ENCODE measurements at places on chromosomes 7 and 10.
A peak's percentile ranks its signal among the peaks of the same experiment; 100 is the strongest.

DNA sequence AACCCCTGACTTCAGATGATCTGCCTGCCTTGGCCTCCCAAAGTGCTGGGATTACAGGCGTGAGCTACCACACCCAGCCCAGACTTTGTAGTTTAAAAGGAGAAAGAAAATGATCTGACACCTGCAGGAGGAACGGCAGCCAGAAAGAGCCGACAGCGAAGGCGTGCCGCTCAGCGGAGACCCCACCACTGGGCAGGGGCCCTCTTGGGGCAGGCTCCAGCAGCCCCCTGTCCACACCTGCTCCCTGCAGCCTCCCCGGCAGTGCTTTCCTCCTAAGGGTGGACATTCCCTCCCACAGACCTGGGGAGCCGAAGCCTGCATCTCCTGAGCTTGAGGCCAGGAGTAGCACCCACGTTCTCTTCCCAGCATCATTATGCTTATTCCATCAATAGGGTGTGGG, 19.2 kb upstream of the CNPY1 start:
- no peak for DNase-seq

GRCh38 chr10:75375838-75376237, 25.7 kb downstream of the ZNF503 start:
- DNase-seq, result no peak

DNA sequence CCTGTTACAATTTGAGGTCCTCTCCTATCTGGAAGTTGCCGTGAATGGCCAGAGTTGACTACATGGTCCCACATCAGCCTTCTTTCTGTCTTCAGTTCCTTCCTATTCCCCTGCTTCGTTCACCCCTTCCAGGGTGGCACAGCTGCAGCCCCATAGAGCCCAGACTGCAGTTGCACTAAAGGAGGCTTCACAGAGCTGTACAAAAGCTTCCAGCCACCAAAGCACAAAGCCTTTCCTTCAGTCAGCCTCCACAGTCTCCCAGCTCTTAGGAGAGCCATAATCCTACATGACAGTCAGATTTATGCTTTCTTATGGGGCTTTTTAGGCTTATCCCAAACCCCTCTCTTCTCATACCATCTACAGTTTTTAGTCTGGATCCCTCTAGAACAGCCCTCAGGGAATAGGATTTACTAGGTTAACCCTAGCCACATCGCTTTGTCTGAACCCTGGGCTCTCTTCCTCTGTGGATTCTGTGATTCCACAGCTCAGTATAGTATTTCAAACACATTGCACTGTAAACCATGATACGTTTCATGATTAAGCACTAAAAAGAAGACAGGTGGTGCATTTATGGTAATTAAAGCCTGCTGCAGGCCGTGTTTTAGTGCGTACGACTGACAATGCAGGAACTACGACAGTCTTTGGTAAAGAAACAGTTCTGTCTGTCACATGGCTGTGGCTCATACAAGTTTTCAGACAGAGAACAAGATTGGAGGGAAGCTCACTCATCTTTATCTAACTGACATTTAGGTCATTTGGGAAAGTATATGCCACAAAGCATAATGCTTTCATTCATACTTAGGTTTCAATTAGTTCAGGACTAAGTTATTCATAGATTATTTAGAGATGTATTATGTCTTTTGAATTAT, 208.3 kb upstream of the KMT2E start:
- no peak for DNase-seq

- no peak for DNase-seq
Observed at GRCh38 chr7:120949998-120950538, 509 bp upstream of the ING3 start.

DNA sequence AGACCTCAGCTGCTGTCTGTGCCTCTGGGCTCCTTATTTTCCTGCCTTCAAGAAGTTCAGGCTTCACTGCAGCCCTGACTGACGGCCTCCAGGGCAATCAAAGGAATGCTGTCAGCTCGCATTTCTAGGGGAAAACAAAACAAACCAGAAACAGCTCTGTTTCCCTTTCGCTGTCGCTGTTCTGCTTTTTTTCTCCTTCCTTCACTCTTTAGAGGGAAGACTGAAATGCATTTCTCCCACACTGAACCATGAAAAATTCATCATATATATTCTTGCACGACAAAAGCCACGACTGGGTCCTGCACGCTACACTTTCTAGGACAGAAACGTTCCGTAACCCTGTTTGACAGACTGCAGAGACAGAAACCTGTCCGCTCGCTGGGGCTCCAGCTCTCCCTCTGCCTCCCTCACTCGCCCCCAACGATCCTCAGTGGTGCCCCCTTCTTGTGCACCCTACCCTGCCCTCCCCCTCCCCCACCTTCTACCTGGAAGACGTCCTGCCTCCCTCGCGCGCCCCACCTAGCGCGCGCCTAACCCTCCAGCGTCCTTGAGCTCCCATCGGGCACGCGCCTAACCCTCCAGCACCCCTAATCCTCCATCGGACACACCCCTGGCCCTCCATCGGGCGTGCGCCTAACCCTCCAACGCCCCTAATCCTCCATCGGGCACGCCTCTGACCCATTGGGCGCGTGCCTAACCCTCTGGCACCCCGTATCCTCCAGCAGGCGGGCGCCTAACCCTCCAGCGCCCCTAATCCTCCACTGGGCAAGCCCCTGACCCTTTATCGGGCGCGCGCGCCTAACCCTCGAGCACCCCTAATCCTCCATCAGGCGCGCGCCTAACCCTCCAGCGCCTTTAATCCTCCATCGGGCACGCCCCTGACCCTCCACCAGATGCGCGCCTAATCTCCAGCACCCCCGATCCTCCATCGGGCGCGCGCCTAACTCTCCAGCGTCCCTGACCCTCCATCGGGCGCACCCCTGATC, 37.1 kb downstream of the SVOPL start:
- DNase-seq, result no peak

DNA sequence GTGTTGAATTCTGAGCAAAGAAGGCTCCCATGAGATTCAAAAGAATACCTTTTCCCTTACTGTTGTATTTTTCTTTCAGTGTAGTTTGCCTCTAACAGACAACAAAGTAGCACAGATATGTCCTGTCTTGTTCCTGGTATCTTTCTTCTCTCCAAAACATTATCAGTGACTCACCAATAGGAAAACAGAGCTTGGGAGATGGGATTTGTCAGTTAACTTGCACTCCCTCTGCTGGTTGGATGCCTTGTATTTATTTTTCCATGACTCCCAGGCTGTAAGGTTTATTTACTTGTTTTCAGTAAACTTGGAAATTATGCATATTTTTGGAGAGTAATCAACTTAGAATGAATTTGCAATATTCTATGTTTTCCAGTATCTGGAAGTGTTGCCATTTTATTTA, 129.7 kb downstream of the SAMD9 start:
- no peak for DNase-seq

DNA sequence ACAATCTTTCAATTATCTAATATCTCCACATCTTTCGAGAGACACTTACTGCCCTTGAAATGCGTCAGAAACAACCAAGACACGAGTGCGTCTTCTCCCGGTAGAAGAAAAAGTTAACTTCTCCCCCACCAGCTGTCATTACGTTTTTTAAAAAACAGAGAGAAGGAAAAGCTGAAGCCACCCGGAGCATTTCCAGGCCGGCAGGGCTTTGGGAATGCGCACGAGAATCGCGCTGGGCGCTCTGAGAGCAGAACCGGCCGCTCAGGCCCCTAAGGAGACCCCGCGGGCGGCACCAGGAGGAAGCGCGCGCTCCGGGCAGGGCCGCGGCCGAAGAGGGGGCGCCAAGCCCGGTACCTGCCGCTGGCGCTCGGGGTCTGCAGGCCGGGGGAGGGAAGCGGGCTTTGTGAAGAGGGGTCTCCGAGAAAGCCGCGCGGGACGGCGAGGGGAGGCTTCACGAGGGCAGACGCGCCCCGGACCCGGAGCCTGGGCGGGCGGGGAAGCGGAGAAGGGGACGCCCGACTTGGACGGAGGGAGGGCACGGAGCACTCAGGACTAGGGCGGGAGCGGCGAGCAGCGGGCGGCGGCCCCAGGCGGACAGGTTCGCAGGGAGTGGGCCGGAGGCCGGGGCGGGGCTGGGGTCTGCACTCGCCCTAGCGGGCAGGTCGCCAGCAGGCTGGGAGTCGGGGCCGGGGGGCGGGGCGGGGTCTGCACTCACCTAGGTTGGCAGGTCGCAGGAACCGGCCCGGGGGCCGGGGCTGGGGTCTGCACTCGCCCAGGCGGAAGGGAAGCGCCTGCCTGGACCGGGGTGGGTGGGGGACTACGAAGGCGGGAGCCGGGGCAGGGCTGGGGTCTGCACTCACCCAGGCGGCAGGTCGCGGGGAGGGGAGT, 932 bp downstream of the ESYT2 start:
- no peak for DNase-seq

- DNase-seq, result no peak
Observed at GRCh38 chr7:1323178-1324027, 90.7 kb downstream of the UNCX start.

- DNase-seq, result no peak
Observed at GRCh38 chr10:29245476-29245875, 43.4 kb upstream of the LYZL1 start.

DNA sequence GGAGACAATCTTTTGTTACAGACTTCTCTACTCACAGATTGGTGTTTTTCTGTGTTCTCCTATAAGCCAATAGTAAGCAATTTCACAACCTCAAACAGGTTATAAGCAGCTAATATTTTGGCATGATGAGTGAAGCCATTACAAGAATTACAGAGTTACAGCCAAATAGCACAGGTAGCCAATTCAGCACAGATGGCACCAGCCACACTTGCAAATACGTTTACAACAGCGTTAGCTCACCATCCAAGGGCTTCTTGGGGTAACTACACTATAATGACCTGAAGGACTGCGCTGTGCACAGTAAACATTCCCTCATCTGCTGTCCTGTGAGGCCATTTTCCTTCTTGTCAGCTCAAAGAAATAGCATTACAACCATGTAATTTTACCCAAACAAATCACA, 428.6 kb downstream of the TCERG1L start:
- DNase-seq, result no peak

DNA sequence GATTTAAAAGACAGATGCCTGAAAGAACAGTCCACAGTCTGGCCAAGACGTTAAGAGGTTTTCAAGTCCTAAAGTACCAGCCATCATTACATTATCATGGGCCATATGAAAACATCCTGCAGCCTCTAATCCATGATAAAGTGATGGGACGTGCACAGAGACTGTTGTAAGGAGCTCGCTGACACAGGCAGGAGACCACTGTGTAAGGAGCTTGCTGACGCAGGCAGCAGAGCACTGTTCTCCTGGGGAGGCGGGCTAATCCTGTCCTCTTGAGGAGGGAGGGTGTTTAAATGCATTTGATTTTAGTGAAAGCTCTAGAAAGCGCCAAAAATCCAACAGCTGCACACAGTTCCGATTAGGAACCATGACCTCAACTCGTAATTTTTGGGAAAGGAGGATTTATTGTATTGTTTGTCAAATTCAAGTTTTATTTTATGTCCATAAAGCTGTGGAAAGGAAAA, 16.9 kb downstream of the SVIL start:
- no peak for DNase-seq

DNA sequence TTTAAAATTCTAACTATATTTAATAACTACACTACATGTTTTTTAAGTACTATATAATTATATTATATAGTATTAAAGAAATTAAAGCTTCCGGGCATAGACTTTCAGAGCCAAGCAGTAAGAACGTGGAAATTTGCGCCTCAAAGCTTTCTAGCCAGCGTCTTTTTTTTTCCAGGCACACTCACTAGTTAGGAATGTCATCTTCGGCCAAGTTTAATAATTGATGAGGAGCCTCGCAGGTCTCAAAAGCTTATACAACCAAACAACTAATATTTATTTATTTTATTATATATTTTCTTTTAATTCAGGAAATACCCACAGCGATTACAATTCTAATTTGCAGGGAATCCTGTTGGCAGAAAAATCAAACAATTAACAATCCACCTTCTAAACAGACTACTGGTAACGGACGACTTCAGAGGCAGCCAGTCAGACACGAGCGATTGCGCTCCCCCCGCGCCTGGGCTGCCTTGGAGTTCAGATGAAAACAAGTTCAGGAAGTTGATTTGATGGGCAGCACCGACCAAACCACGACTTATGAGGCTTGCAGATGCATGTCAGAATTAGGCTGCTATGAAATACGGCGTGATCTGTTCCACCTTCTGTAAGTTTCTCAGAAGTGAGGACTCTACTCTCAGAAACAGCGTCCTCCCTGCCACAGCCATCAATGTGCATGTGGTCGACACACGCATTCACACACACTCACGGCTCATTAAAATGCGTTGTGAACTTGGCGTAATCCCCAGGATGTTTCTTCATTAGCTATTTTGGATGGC, 431.8 kb upstream of the MGMT start:
- peak; percentile 15 for DNase-seq

- no peak for DNase-seq
Observed at GRCh38 chr10:124605001-124605370, 139.2 kb downstream of the FAM53B start.

- DNase-seq, result no peak
Observed at GRCh38 chr10:125344573-125345171, 184.3 kb upstream of the CTBP2 start.

- no peak for DNase-seq
Observed at GRCh38 chr10:24449321-24449740, 240.4 kb downstream of the KIAA1217 start.

DNA sequence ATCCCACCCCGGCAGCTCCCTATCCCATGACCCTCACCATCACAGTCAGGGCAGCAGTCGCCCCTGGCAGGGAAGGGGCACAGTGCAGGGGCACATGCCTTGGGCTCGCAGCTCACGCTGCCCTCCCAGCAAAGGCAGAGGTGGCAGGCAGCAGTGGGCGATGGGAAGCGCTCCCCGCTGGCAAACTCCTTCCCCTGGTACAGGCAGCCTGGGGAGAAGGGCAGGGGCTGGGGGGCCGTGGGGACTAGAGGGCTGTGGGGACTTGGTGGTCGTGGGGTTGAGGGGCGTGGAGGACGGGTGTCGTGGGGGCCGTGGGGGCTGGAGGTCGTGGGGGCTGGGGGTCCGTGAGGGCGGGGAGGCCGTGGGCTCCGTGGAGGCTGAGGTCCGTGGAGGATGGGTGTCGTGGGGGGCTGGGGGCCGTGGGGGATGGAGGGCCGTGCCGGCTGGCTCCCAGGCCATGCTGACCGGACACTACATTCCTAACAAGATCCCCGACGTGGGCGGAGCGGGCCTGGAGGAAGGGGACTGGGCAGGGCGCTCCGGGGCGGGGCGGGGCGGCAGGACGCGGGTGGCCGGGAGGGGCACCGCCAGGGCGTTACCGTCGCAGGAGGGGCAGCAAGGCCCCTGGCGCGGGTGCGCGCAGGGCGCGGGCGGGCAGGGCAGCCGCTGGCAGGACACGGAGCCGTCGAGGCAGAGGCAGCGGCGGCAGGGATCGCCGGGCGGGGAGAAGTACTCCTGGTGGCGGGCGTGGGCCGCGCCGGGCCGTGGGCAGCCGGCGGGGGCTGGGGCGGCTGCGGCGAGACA, 20.0 kb downstream of the KCP start:
- no peak for DNase-seq

- no peak for DNase-seq
Observed at GRCh38 chr10:57880446-57881227, 387.1 kb downstream of the IPMK start.

DNA sequence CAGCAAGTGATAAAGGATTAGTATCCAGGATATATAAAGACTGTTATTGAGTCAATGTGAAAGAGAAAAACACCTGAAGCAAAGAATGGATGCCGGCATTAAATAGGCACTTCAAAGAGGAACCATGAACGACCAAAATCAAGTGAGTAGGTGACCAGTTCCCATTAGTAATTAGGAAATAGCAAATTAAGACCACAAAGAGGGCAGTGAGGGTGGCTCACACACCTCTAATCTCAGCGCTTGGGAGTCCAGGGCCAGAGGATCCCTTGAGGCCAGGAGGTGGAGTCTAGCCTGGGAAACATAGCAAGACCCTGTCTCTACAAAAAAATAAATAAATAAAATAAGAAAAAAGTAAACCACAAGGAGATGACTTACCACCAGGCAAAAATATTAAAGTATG, 1.5 kb upstream of the ANTXRL start:
- DNase-seq, result peak; percentile 1

GRCh38 chr10:112298581-112298980, 15.4 kb downstream of the TECTB start:
- no peak for DNase-seq

Data from activated naive CD4-positive, alpha-beta T cell treated with Interleukin-2 at 50 U/mL for 16 hours (primary cell).